ENCODE measurements at places on chromosomes 3 and 15. TPM values are rescaled to one million over a fixed set of nuclear protein-coding genes. Genes with fewer than 3 reads are reported as not detected.

- no peak for DNase-seq
These were observed 1.6 kb downstream of the BDH1 start for GRCh38 chr3:197554196-197554561.

DNA sequence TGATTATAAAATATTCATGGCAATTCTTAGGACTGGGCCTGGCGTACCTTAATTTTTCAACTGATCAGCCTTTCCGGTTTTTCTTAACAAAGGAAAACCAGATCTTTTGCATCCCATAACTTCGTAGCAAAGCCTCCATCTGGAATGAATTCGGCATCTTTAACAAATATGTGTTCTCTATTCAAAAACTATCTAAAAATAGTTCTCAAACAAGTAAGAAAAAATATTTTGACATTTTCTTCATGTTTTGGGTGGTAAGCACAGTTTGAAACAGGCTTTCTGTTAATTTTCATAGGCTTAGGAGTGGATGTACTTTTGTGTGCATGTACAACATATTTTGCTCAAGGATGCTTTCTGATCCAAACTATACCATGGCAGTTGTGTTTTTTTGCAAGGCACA lies 55.1 kb downstream of the RBMS3 start:
- DNase-seq: no peak

DNA sequence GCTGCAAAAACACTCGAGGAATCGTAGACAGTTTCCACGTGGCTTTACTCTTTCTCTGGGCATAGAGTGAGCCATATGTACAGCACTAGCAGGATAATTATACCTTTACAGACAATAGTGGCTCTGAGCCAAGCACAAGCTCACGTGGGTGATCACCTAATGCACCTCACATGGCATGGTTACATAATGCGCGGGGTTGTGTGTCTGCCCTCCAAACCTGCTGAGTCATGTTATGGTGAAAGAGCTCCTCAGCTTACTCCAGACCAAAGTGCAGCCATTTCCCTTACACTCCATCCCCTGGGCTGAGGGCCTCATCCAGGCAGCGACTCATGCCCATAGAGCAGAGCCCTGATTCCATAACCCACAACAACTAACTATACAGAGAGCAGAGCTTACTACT lies 1458.4 kb upstream of the CADM2 start:
- DNase-seq: no peak

DNA sequence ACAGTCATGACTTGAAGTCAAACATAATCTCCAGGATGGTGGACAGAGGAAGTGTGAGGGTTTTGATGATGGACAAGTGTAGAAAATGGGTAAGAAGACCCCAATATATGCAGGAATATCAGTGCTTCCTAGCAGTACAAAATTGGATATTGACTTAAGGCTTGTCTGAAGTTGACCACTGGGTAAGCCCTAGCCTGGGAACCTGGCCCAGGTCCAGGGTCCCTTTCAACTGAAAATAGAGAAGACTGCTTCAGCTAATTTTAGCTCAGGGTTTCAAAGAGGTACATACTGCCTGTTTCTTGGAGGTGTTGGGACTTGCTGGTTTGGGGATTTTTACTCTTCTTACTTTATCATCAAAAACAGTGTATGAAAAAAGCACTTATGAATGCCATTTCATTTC lies 4.7 kb downstream of the NR1D2 start:
- peak; percentile 64 for DNase-seq

DNA sequence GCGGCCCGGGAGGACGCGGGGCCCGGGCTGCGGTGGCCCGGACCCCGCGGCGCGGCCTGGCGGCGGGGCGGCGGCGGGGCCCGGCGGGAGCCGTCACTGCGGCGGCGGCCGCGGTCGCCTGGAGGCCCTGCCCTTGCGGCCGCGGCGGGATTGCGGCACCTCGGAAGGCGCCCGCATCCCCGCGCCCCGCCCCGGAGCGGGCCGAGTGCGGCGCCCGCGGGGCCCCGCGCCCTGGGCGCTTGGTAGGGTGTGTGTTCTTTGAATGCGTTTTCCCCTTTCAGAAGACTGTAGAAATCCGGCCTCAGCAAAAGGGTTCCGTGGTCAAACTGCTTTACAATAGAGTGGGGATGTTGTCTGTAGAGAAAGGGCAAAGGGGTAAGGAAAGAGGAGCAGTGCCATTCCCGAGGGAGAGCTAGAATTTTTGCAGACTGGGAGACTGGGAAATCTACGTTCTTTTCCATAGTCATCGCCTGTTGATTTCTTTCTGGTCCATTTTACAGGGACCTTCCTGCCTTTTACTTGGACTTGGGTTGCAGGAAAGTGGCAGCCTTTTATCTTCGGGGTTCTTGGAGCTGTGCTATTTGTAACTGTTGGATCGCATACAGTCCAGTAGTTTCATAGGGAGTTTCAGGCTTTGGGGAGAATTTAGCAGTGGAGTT lies 630 bp downstream of the SNRK start:
- no peak for DNase-seq

GRCh38 chr15:80906159-80906766 lies 83.4 kb downstream of the MESD start:
- DNase-seq: no peak

- no peak for DNase-seq
These were observed 31.7 kb downstream of the SLC6A6 start for GRCh38 chr3:14434126-14434497.

GRCh38 chr15:27235681-27236080 lies 264.7 kb downstream of the GABRG3 start:
- no peak for DNase-seq

GRCh38 chr3:15628967-15629366 lies 27.4 kb downstream of the BTD start:
- no peak for DNase-seq

DNA sequence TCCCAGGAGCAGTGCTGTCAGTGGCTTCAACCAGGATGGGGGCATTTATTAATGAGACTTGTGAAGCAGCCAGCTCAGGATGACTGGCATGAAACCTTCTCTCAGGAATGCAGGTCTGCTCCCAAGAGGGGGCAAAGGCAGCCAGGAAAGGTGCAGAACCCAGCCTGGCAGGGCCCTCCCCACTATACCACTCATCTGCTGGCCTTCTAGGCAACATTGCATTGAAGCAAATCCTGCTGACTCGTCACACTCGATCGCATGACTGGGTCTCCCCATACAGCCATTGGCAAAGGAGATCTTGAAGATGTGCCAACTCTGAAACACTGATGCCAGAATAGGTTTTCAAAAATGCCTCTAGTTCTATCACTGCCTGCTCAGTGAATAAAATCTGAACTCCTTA lies 65.7 kb upstream of the CMTM7 start:
- no peak for DNase-seq

DNA sequence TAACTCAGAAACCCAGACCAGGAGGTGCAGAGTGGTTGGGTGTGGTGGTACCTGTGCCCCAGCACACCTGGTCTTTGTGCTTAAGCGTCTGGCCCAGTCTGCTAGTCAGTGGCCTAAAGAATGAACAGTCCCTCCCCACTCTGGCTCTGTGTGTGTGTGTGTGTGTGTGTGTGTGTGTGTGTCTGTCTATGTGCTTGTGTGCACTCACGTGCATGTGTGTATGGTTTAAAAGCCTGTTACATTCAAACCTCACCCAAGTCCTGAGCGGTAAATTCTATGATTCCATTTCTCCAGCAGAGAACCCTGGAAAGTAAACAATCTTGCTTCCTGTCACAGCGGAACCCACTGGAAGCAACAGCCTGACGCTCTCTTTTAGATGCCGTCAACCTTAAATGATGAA lies 34.2 kb downstream of the EDEM1 start:
- no peak for DNase-seq

The DNASE1L3 gene
- total RNA-seq: 3.7 TPM

The BFSP2 gene
- total RNA-seq: 7.1 TPM

The ZNF502 gene
- 1.2 TPM for total RNA-seq

The TRIM42 gene
- not detected for total RNA-seq

The ANKRD63 gene
- total RNA-seq: not detected

The CDC25A gene
- total RNA-seq: 34.4 TPM

The NEK10 gene
- 0.15 TPM for total RNA-seq
